ENCODE measurements at places on chromosomes 2 and 18.
A peak's percentile ranks its signal among the peaks of the same experiment; 100 is the strongest.

GRCh38 chr2:148968776-148969319, 69.7 kb upstream of the LYPD6B start:
- DNase-seq = no peak

- DNase-seq = no peak
Observed at GRCh38 chr2:31415421-31415820, 879 bp upstream of the XDH start.

GRCh38 chr2:25897506-25897905, 19.2 kb upstream of the ASXL2 start:
- no peak for DNase-seq

- DNase-seq = no peak
Observed at GRCh38 chr18:22988208-22988607, 55.1 kb downstream of the RBBP8 start.

DNA sequence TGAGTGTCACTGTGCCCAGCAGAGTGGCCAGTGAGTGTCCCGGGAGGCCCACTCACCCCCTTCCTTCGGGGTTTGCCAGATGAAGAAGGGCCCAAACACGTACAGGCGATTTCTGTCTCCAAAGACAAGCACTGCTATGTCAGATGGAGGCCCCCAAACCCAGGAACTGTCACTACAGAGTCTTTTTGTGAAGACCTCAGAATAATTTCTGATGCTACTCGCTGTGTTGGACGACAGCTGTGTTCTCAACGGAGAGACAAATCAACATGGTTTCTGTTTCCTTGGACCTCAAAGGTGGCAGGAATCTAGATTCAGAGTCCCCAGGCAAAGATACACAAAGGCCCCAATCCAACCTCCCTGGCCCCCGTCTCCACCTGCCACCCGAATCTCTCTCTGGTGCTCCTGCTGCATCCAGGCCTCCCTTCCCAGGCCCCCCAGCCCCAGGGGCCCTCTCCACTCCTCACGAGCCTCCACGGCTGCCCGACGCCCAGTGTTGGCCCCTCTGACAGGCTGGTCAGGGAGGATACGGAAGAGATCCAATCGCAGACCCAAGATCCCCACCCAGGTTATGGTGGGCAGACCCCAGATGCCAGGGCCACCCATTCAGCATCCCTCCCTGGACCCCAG, 2.4 kb upstream of the GPR17 start:
- DNase-seq = no peak

DNA sequence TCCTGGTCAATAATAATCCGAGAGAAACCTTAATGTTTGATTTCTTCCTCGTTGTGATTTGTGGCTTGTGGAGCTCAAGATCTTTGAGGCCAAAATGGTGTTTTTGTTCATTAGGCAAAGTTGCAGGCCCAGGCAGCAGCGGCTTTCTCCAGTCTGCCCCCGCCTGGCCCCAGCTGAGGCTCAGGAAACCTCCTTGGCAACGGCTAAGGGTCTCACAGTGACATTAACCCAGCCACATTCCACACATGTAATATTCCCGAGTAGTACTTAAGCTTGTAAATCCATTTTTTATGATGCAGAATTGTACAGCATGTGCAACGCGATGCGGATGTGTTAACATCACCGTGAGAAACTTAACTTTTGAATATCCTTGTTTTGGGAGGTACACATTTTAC, 200.1 kb downstream of the BCL11A start:
- no peak for DNase-seq

DNA sequence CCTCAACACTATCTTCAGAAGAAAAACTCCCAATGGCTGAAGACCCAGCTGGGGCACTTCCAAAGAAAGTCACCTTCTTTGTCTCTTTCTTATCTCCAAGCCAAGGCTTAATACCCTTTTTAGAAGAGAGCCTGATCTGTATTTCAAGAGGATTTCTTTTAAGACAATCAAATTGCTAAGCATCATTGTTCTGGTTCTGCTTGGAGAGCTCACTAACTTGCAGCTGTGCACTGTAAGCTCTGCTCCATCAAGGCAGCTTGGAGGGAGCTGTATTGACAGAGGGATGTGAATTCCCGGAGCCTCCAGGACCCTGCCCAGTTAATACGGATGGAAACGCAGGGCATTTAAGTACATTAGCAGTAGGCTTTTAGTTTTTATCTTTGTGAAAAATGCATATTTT, 253.1 kb downstream of the TDRD15 start:
- DNase-seq = no peak

DNA sequence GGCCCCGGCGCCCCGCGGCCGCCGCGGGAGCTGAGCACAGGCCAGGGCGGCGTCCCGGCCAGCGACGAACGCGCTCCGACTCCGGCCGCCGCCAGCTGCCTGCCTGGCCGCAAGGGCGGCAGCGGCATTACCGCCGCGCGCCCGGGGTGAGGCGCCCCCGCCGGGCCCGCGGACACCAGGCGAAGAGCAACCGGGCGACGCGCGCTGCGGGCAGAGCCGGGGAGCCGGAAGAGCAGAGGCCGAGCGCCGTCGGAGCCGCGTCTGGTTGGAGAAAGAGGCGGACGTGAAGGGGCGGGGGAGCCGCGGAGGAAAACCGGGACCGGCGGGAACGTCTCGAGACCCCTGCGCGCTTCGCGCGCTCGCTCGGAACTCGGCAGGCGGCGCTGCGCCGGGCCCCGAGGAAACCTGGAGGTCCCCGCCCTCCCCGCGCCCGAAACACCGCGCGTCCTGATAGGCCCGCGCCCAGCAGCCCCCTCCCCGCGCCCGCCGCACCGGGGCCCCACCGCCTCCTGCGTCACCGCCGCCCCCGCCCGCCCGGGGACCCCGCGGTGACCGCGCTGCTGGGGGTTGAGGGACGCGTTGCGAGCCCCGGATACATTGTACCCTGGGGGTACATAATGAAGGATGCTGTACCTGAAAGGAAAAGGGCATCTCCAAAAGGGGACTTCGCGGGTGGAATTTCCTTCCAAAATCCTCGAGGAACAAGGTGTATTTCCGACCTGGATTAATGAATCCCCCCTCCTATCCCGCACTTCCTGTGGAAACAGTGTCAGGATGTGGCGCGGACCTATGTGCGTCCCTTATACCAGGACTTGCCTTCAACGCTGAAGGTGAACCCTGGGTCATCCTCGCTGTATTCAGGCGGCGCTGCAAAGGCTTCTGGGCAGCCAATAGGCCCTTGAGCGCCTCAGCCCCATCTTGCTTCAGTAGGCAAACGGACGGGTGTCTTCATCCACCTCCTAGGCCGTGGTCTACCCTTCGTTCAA, 1.0 kb upstream of the B4GALT6 start:
- DNase-seq = peak; percentile 92

DNA sequence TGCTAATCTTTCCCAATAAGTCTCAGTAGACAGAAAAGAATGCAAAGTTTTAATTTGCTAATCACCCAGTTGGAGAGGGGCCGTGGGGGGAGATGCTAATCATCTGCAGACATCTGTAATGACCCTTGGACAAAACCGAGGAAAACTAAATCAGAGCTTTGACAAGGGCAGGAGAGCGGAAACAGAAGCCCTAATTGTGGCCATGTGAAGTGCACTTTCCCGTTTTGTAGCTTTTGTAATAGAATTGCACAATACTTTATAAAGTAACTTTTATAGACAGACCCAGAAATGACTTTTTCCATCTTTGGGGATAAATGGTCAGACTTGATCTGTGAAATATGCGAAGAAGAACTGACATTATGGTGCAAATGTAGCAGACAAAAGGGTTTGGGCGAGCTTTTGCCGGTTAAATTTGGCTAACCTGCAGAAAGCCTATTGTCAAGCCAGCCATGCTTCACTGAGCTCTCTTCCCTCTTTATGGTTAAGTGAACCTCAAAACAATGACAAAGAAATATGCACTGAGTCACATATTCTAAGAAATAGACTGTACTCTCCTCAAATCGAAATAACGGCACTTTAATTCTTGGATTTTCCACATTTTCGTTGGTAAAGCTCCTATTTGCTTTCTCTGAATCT, 980.1 kb upstream of the POU3F3 start:
- DNase-seq = no peak

DNA sequence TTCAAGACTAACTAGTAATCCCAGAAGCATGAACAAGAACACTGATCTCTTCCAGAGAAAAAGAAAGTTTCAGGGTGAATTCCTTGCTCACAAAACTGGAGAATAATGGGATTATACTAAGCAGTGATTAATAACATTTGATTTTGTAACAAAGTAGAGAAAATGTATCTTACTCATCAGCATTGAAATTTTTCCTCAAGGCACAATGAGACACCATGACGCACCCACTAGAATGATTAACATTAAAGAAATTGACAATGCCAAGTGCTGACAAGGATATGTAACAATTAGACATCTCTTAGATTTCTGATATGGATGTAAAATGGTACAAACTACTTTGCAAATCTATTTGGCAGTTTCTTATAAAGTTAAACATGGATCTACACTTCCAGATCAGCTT, 101.1 kb upstream of the EPHA4 start:
- no peak for DNase-seq

- no peak for DNase-seq
Observed at GRCh38 chr2:171564463-171564862, 42.2 kb downstream of the CYBRD1 start.

- DNase-seq = peak; percentile 68
Observed at GRCh38 chr2:18430996-18431748, 129.3 kb downstream of the RDH14 start.

DNA sequence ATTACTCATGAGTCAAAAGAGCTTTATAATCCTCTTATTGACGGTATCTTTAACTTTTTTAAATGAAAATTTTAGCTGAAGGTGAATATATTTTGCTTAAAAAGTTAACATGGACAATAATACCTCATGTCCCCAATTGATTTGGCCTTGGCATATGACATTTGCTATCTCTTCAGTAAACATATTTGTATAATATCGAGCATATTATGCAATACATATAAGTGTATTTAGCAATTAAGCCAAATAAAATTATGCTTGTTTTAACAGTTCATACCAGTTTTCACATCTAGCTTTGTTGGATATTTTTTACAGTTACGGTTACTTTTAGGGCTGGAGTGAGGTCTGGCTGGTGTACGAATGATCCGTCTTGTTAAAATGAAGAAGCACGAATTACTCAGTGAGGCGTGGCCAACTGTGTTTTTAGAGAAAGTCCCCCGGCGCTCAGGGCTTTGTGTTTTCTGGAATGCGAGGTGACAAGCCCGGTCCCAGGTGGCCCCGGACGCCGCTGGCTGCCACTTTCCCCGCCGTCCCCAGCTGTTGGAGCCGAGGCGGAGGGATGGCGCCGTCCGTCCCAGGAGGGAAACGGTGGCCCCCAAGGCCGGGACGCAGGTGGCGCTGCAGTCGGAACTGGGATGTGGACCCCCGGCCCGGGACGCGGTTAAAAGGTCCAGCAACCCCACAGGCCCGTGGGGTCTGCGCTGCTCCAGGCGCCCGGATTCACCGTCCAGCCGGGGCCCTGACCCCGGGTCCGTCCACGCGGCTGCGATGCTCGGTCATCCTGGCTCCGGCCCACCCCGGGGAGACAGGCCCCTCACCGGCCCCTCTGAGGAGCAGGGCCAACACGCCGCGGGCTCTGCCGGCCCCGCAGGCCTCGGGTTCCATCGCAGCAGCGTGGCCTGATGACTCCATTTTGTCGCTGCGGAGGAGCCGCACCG, 41.3 kb downstream of the TMEM18 start:
- no peak for DNase-seq

DNA sequence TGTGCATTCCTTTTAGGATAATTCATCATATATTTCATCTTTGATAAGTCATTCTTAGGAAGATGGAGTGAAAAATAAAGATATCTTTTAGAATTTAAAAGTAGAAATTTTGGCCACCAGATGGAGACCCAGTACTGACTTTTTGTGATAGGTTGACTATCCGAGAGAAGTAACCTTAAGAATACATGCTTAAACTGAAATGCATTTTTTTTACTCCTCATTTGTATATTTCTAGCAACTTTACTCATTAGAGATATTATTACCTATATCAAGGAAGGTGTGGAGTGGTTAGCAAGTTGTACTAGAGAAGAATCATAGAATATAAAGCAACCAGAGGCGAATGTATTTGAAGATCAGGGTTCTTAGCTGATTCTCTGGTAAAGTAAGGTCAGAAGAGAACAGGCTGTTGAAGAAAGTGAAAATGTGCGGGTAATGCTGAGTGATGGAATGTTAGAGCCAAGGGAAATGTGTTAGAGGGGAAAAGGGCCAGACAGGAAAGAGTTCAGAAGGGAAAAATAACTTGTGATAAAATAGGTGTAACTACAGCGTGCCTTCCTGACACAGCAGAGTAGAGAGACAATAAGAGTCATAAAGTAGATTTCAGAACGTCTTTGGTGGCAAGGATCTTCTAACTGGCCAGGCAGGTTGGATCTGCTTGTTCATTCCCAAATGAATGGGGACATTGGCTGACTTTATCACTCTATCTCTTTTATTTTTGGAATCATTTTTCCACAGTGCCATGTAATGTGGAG, 52.3 kb downstream of the TDRD15 start:
- peak; percentile 5 for DNase-seq

GRCh38 chr2:207385903-207386302, 143.9 kb upstream of the CREB1 start:
- DNase-seq = no peak

GRCh38 chr2:191591025-191591424, 86.9 kb upstream of the NABP1 start:
- no peak for DNase-seq

- DNase-seq = no peak
Observed at GRCh38 chr18:63363951-63364350, 3.1 kb downstream of the KDSR start.

DNA sequence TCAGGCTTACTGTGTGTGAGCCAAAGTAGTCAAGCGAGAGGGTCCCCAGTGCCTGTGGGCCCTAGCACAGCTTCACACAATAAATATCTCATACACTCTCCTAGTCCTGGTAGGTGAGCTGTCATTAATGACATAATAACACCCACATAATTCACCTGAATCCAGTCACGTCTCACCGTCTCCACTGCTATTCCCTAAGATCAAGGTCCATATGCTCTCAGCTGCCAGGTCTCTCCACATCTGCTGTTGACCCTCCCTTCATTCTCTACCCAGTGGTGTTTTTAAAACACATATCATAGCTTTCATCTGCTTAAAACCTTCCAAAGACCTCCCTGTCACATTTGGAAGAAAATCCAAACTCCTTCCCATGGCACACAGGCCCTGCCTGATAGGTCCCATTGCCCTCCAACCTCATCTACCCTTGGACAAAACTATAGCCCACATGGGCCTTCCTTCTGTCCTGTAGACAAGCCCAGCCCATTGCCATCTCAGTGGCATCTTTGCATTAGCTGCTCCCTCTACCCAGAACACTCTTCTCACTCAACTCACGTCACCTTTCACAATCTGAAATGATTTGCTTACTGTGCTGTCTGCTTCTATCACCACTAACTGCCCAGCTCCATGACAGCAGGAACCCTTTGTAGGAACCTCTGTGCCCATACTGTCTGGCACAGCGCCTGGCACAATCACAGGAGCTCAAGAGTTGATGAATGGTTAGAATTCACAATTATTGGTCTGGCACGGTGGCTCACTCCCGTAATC, 7.5 kb downstream of the KCNG3 start:
- no peak for DNase-seq

- no peak for DNase-seq
Observed at GRCh38 chr18:9091066-9091476, 11.4 kb upstream of the NDUFV2 start.
